ENCODE measurements at places on chromosomes 2 and 18.
A peak's percentile ranks its signal among the peaks of the same experiment; 100 is the strongest.

DNA sequence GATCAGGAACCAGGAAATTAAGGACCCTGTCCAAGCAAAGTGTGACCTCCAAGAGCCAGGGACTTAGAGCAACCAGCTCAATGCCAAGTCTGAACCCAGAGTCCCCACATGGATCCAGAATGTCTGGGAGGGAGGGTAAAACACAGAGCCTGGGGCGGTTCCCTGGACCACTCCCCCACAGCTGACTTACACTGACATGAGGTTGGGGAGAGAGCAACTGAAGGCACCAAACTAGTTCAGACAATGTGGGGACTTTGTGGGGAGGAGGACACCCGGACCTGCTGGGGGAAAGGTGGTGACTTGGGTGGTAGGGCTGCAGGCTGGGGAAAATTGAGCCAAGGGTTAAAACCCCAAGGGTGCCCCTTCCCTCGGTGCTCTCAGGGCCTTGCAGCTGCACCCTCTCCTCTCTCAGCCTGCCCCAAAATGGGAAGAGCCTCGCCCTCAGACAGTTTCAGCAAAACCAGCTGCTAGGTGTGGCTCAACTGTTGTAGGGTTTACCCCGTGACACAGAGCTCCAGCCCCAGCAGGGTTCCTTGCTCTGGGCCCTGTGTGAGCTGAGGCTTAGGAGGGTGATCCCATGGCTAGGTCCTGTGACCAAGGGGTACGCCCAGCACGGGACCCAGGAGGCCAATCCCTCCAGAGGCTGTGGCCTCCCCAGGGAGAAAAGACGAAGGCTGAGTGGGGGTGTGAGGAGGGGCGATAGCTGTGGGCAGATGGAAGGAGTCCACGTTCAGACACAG is 28.6 kb downstream of the MARCO start:
- no peak for DNase-seq

GRCh38 chr2:64288321-64289193 is 144.3 kb upstream of the PELI1 start:
- DNase-seq, result no peak

GRCh38 chr2:98502556-98503335 is 58.1 kb downstream of the INPP4A start:
- no peak for DNase-seq

- DNase-seq, result no peak
Observed at GRCh38 chr18:70172225-70172624, 33.3 kb downstream of the RTTN start.

DNA sequence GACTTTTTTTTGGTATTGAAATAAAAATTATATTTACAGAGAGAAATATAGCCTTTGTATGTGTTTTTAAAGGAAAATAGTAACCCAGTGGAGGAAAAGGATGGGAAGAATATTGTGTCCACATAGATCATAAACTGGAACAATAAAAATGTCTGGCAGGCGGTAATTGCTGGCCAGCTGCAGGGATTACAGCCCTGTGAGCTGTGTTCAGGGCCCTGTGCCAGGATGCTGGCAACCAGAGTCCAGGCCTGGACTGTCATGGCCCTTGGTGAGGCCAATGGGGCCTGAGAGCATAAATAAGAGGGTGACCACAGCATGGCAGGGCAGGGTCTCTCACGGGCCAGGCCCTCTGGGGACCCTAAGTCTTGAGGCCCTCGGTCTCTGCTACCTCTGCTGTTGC is 171.2 kb downstream of the ACOXL start:
- DNase-seq, result no peak

DNA sequence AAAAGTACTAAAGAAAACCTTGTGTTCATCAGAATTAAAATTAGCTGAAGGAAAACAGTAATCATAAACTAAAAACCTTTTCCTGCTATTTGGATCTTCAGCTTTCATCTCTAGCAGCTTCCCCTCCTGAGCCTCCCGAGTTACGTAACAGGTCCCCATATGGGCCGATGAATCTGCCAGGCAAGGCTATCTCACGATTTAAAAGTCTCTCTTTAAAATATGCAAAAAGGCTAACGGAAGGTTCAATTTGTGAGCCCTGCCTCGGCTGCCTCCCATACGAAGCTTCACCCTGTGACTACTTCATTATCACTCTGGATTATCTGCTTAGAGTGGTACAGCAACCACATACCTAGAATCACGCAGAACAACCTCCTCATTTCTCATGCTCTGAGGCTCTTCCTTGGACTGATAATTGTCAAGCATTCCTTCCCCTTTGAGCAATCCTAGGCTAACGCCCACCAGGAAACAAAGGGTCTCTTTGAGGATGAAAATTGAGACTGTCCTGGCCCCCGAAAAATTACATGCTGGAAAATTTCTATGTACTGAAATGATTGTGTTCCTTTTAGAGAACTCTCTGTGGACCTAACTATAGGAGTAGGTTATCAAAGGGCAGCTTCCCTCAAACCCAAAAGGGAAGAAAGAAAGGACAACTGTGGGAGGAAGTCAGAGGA is 147.4 kb downstream of the ZEB2 start:
- DNase-seq, result no peak

- DNase-seq, result no peak
Observed at GRCh38 chr2:199118673-199119112, 339.0 kb downstream of the SATB2 start.

GRCh38 chr2:24855022-24855622 is 61.9 kb downstream of the CENPO start:
- DNase-seq, result no peak

DNA sequence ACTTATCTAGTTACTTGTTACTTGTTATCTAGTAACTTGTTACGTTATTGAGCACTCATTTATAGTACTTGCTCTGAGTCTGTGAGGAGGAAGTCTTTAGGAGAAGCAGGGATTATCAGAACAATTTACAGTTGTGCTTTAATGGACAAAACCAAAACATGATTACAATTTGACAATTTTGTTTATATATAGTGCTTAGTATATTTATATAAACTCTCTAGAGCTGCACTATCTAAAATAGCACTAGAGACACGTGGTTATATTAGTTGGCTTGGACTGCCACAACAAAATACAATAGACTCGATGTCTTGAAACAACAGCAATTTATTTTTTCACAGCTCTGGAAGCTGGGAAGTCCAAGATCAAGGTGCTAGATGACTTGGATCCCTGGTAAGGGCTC is 78.4 kb downstream of the BMPR2 start:
- no peak for DNase-seq

DNA sequence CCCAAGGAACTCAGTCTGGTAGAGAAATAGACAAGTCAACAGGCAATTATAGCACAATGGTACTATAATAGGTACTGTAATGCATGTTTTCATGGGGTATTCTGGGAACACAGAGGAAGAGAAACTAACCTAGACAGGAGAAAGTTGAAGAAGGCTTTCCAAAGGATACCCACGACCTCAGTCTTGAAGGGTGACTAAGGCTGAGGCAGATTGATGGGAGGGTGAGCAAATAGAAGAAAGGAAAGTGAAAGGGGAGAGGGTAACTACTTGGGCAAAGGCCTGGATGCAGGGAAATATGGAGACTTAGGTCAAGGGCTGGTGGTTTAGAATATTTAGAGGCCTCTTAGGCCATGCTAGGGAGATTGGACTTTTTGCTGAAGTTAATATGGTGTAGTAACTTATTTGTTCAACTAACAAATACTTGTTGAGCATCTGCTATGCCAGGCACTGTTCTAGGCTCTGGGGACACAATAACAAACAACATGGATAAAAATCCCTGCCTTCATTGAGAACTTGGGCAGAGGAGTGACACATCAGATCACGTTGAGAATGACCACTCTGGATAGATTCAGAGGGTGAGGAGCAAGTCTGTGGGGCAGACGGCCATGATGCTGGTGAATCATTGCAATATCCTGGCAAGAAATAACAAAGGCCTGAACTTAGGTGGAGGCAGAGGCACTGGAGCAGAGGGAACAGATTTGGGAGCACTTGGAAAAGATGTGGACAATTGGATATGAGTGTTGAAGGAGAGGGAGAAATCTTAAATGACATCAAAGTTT is 56.4 kb downstream of the PLB1 start:
- no peak for DNase-seq

DNA sequence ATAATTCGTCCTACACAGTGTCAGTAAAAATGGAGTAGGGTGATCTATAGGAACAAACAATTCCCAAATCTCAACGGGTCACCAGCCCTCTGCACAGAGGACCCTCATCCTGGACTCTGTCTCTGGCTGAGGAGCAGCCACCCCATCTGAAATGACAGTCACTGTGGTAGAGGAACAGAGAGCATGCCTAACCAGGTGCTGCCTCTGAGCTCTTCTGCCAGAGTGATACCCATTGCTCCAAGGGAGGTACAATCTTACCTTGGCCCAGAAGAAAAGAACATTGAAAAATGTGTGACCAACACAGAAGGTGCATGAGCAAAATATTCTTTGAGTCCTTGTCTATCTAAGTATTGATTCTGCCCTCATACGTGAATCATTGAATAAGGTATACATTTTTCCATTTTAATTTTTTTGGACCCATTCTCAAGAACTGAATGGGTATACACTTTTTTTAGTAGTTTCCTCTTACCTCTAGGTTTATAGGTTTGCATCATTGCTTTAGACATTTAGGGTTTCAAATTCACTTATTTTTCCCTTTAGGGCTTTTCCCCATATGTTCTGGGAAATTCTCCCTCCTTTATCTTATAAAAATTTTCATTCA is 8.7 kb downstream of the SP140 start:
- no peak for DNase-seq

DNA sequence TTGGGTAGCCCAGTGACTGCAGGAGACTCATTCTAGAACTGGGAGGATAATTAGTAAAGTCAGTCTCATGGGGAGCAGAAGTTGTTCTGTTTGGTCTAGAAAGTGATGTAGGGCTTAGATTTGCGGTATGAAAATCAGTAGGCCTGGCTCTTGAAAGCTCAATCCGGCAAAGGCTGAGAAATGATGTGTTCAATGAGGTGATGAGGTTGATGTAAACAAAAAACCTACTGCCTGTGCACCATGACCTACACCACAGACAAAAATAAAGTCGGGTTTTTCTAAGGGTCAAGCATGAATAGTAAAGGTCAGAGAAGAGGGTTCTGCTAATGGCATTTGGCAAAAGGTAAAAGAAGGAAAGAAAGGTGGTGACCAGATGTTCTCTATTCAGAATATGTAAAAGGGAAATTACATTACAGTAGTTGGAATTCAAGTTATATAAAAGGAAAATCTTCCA is 80.8 kb upstream of the COL5A2 start:
- DNase-seq, result no peak

DNA sequence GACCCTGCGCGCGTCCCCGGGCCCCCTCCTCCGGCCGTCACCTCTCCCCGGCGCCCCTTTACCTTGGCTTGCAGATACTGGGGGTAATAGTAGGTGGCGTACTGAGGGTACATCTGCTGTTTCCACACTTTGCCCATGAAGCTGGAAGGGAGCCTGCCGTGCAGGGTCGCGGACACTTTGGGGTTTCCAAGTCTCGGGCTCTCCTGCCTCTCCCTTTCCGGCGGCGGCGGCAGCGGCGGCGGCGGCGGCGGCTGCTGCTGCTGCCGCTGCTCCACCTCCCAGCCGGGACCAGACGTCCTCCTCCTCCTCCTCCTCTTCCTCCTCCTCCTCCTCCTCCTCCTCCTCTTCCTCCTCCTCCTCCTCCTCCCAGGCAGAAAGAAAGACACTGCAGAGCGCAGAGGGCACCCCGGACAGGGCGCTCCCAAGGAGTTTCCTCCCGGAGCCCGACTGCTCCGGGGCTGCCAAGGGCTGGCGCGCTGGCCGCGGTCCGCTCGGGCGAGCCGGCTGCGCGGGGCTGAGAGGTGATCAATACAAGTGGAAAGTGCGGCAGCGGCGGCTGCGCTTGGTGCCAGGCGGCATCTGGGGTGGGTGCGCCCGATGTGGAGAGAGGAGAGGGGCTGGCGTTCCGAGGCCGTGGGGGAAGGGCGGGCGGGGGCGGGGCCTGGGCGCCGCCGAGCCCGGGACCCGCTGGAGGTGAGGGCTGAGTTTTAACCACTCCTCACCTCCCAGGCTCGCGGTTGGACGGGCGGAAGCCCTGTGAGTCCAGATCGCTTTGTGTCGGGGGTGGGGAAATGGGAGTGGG is at the start of gene RBMS1:
TSS of gene RBMS1 (minus strand) at position 581 of the 802 bp plus-strand sequence. CDS start at position 137, 444 bp downstream.
- peak; percentile 20 for DNase-seq

DNA sequence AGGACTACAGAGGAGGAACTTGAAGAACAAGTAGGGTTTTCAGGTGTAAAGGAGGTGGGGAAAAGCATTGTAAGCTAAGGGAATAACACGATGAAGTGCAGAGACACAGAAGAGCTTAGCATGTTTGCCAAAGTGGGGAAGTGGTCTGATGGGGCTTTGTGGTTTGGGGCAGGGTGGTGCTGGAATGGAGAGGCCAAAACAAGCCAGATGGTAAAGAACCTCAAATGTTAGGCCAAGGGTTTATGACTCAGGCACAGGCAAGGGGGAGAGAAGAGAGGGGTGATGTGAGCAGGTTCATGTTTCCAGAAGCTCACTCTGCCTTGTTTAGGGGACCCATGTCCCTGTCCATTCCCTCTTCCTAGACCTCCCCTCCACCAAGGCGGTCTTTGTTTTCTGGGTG is 104.5 kb upstream of the YWHAQ start:
- DNase-seq, result no peak

DNA sequence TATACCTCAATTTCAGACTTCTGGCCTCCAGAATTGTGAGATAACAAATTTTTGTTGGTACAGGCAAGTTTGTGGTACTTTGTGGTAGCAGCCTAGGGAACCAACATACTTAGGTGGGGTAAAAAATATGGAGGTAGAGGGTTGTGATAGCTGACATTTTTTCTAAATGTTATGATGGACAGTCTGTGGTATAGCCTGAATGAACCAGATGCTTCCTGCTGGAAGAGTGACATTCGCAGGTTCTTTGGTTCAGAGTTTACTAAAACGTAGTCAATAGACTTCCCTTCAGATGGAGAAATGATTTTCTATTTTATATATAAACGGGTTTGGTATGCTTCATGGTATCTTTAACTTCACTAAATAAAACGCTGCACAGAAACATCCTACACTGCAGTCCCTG is 42.8 kb downstream of the PMAIP1 start:
- no peak for DNase-seq

GRCh38 chr2:37570773-37571586 is 100.5 kb downstream of the CDC42EP3 start:
- no peak for DNase-seq

- DNase-seq, result no peak
Observed at GRCh38 chr2:170157025-170157684, 20.8 kb upstream of the MYO3B start.

DNA sequence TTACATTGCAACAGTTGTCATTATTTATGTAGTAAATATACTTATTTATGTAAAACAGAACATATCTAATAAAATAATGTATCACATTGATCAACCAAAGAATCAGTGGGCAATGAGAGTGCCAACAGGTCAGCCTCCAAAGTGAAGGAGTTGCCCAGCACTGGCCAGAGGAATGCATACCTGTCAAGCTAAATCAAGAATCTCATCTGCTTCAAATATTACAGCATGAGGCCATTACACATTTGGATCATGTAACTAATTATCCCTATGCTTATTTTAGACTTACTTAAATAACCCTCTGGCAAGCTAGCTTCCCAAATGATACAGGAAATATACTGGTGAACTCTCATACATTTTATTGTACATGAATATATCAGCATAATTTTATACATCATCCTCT is 1211.7 kb upstream of the ACVR2A start:
- no peak for DNase-seq

GRCh38 chr2:28522481-28522880 is 26.6 kb downstream of the PLB1 start:
- no peak for DNase-seq

All from NCI-H187 (cell line).